ENCODE measurements at places on chromosomes 12 and 14. TPM values are rescaled to one million over a fixed set of nuclear protein-coding genes. Genes with fewer than 3 reads are reported as not detected.

DNA sequence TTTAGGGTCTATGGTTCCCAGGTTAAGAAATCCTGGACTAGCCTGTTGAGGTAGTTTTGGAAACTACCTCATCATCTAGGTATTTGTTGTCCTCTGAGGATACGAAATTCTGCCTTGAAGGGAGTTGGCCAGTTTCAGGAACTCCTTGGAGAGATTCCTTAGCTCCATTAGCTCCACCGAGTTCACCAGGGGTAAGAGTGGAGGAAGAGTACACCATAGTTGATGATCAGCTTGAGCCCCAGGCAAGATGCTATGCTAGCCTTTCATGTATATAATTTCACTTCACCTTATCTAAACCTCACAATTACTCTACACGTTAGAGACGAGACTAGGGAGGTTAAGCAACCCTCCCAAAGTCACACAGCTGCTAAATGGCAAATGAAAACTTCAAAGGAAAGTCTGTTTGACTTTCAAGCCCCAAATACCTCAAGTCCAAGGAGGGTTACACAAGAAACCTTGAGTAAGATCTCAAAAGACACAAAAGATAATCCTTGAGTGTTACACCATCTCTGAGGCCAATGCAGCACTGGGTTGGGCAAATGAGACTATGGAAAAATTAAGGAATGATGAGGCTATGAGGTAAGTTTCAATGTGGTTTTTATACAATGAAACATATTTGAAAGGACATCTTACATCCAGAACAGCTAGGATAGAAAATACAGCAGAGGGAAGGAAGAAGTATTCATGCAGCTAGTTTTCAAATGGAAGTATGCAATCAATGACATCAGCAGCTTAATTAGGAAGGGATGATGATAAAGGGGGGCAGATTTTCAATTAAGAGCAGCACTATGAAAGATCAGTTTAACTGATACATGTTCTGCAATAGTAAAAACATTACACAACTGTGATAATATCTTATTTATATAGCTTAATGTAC is 97.2 kb upstream of the KRAS start:
- DNase-seq = no peak

The SDR9C7 gene
- polyA plus RNA-seq = 0.18 TPM

GRCh38 chr14:23942587-23942986 is 11.0 kb upstream of the DHRS4 start:
- no peak for DNase-seq

DNA sequence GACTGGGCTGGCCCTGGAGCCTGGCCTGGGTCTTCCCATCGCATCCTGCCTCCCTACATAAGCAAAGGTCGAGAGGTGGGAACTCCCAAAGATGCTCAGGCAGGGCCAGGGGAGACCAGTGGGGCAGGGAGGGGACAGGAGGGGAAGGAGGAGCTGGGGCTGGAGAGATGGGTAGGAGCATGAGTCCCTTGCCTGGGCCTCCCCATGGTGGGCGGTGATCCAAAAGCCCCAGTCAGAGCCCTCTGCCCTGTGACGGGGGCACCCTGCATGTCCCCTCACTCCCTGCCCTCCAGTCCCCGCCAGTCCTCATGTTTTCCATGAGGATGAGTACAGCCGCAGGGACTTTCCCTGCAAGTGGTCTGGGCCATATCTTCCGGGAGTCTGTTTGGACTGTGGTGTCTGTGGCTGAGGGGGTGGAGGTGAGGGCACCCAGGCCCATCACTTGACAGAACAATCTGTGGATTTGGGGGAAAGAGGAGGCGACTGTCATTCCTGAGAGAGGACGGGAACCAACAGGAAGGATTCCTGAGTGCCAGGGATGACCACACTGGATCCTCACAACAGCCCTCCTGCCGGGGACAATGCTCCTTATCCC is 9.3 kb downstream of the BDKRB2 start:
- no peak for DNase-seq

GRCh38 chr12:131637986-131638385 is 72.9 kb upstream of the SFSWAP start:
- no peak for DNase-seq

DNA sequence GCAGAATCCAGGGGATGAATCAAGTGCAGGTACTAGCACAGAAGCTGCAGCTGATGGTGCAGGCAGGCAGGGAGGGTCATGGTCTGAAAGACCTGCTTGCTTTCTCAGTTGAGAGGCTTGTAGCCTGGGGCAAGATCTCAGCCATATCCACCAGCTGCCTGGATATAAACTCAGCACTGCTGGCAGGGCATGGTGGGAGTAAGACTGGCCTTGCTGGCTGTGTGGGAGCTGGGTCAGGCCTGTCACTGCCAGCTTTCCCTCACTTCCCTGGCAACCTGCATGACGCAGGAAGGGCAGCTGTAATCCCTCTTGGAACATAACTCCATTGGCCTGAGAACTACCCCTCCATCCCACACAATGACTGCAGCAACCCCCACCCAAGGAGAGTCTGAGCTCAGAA is 230.1 kb downstream of the ANO6 start:
- DNase-seq = no peak

Measured in aorta (tissue), 5 donors.